ENCODE measurements at places on chromosomes 5 and 9. TPM values are rescaled to one million over a fixed set of nuclear protein-coding genes. Genes with fewer than 3 reads are reported as not detected.

UBE2QL1 gene
- 0.08 TPM for total RNA-seq

DNA sequence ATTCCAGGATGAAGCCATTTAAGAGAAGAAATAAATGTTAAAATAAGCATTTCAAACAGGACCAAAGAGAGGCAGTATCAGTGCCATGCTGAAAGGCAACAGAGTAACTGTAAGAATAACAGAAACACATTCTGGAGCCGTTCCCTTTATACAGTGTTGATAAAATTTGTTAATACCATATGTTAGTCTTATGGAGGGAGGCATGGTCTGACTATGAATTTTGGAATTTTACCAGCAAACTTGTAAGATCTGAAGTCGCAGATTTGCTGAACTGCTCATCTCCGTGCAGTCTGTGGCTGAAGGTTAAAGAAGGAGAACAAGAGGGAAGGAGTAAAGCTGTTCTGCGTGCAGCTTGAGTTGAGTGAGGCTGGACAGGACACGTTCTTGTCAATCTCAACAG lies 508.4 kb downstream of the NFIB start:
- H3K36me3 ChIP-seq, result no peaks in the 10 kb centered on the region
- no peaks in the 10 kb centered on the region for H3K27me3 ChIP-seq
- no peak overlapping the region for H3K4me3 ChIP-seq
- no peak for DNase-seq

DNA sequence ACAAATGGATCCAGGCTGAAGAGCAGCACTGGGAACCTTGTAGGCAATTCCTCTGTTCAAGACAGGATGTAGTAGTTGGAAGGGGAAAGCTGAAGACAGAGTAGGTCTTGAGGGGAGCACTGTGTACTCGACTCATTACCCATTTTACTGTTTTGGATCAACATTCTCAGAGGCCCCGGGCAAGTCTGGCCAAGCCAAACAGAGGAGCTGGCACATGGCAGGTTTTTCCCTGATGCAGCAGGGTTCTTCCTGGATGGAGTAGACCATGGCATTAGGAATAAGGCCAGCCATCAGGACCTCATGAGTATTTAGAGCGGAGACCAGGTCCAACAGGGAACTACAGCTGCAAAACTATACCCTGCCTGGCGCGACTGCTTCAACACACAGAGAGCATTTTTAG lies 4.4 kb downstream of the SVEP1 start:
- no peaks in the 10 kb centered on the region for H3K4me1 ChIP-seq
- H3K27me3 ChIP-seq, result peaks cover 43% of the 10 kb centered on the region
- no peaks in the 10 kb centered on the region for H3K36me3 ChIP-seq
- H3K4me3 ChIP-seq, result no peak overlapping the region

DNA sequence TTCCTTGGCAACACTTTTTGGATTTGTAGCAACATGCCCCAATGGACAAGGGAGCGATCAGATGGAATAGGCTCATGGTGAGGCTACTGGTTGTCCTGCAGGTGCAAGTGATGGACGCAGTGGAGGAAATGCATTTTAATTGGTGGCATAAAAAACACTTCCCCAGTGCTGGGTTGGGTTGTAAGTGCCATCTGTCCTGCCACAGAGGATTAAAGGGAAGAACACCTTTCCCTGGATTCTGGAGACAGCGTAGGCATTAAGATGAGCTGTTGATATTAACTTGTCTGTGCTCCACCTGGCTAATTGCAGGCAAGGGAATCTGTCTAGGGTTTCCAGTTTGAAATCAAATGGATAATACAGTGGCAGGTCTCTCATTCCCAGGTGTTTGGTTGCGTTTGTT lies 173.4 kb downstream of the ZNF462 start:
- H3K27ac ChIP-seq, result no peak overlapping the region
- no peaks in the 10 kb centered on the region for H3K4me1 ChIP-seq
- no peaks in the 10 kb centered on the region for H3K27me3 ChIP-seq
- no peak for DNase-seq

KIF20A gene
- total RNA-seq, result 74.6 TPM

- peak; percentile 79 for DNase-seq
- no peaks in the 10 kb centered on the region for H3K36me3 ChIP-seq
- H3K27ac ChIP-seq, result peak within 1 kb of the TSS; percentile 59
- no peak within 1 kb of the TSS for H3K4me3 ChIP-seq
- peaks cover 7% of the 10 kb centered on the region for H3K4me1 ChIP-seq
Measured at GRCh38 chr9:35791297-35791921, at the start of gene NPR2. Gene NPR2 (plus strand): TSS chr9:35791591. CDS start chr9:35792409, 818 bp downstream.

- H3K4me3 ChIP-seq, result no peak overlapping the region
- no peaks in the 10 kb centered on the region for H3K36me3 ChIP-seq
- H3K27ac ChIP-seq, result no peak overlapping the region
- H3K27me3 ChIP-seq, result no peaks in the 10 kb centered on the region
Measured at GRCh38 chr5:143674469-143674786, 137.5 kb upstream of the HMHB1 start.

S100Z gene
- total RNA-seq, result 17.2 TPM

DNA sequence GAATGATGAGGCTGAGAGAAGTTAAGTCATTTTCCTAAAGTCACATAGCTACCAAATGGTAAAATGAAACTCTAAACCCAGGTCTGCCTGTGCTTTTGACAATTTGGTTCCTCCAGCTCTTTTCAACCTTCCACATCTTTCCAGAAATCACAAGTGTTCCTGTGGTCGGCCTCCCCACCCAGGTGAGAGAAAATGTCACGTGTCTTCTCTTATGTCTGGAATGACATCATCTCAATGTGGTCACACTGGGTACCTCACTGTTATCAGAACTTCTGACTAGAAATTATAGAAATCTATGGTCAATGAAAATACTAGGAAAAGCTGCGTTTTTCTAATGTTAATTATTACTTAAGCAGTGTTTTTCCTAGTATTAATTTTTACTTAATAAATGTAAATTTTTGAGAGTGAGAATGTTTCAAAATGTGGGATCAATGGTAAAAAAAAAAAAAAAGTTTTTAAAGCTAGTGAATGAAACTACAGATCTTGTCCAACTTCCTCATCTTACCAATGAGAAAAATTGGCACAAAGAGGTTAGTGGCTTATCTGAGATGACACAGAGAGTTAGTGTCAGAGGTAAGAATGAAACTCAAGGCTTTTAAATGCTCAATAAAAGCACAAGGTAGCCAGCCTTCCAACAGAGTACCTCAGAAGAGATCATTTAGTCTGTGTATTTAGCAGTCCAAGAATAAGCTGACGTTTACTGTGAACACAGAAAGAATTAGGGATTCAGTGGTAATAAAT lies 228.7 kb upstream of the NR4A3 start:
- no peak overlapping the region for H3K27ac ChIP-seq
- H3K4me3 ChIP-seq, result no peak overlapping the region
- no peaks in the 10 kb centered on the region for H3K4me1 ChIP-seq
- H3K36me3 ChIP-seq, result no peaks in the 10 kb centered on the region
- H3K27me3 ChIP-seq, result no peaks in the 10 kb centered on the region

GRCh38 chr5:2143646-2144353 lies 261.1 kb upstream of the IRX4 start:
- H3K27ac ChIP-seq, result no peak overlapping the region
- no peaks in the 10 kb centered on the region for H3K4me1 ChIP-seq
- no peak overlapping the region for H3K4me3 ChIP-seq
- no peaks in the 10 kb centered on the region for H3K27me3 ChIP-seq
- H3K36me3 ChIP-seq, result no peaks in the 10 kb centered on the region

GRCh38 chr5:171528036-171528435 lies 108.6 kb downstream of the FGF18 start:
- H3K27ac ChIP-seq, result no peak overlapping the region
- H3K27me3 ChIP-seq, result no peaks in the 10 kb centered on the region
- H3K4me3 ChIP-seq, result no peak overlapping the region
- no peak for DNase-seq
- no peaks in the 10 kb centered on the region for H3K4me1 ChIP-seq

LECT2 gene
- total RNA-seq, result not detected
